Hepatocyte (in vitro differentiated cells): ENCODE measurements at places on chromosomes 2 and 18. TPM values are rescaled to one million over a fixed set of nuclear protein-coding genes. Genes with fewer than 3 reads are reported as not detected.

Gene AFF3
- total RNA-seq: 5.2 and 7.3 TPM in 2 replicates

Gene CREG2
- 2.2 and 3.8 TPM in 2 replicates for total RNA-seq

- H3K36me3 ChIP-seq: no peaks in the 10 kb centered on the region
- no peak for DNase-seq
- H3K4me1 ChIP-seq: peaks cover 11% of the 10 kb centered on the region
- H3K4me3 ChIP-seq: no peak overlapping the region
Measured at GRCh38 chr18:48576457-48576771, 37.6 kb downstream of the CTIF start.

DNA sequence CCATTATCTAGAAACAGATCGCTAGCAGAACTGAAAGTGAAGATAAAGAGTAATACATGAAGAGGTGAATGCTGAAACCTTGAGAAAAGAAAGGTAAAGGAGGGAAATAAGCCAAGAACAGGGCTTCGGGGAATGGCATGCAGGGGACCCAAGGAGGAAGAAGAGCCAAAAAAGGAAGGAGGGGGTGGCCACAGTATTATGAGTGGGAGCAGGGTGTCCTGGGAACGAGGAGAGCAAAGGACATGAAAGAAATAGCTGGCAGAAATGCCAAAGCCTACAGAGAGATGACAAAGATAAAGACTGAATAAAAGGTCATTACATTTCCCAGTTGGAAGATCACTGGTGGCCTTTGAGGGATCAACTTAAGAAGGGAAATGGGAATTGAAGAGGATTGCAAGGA, 82.9 kb downstream of the ACTR3 start:
- no peak overlapping the region for H3K27ac ChIP-seq
- no peaks in the 10 kb centered on the region for H3K27me3 ChIP-seq
- H3K4me3 ChIP-seq: no peak overlapping the region
- no peaks in the 10 kb centered on the region for H3K4me1 ChIP-seq
- no peaks in the 10 kb centered on the region for H3K36me3 ChIP-seq

GRCh38 chr2:18787726-18788125, 198.4 kb upstream of the NT5C1B start:
- H3K36me3 ChIP-seq: no peaks in the 10 kb centered on the region
- H3K27ac ChIP-seq: no peak overlapping the region
- H3K4me1 ChIP-seq: peaks cover 14% of the 10 kb centered on the region
- H3K4me3 ChIP-seq: no peak overlapping the region
- no peaks in the 10 kb centered on the region for H3K27me3 ChIP-seq
- peak; percentile 8 for DNase-seq
